ENCODE measurements at places on chromosomes 1 and 21.

DNA sequence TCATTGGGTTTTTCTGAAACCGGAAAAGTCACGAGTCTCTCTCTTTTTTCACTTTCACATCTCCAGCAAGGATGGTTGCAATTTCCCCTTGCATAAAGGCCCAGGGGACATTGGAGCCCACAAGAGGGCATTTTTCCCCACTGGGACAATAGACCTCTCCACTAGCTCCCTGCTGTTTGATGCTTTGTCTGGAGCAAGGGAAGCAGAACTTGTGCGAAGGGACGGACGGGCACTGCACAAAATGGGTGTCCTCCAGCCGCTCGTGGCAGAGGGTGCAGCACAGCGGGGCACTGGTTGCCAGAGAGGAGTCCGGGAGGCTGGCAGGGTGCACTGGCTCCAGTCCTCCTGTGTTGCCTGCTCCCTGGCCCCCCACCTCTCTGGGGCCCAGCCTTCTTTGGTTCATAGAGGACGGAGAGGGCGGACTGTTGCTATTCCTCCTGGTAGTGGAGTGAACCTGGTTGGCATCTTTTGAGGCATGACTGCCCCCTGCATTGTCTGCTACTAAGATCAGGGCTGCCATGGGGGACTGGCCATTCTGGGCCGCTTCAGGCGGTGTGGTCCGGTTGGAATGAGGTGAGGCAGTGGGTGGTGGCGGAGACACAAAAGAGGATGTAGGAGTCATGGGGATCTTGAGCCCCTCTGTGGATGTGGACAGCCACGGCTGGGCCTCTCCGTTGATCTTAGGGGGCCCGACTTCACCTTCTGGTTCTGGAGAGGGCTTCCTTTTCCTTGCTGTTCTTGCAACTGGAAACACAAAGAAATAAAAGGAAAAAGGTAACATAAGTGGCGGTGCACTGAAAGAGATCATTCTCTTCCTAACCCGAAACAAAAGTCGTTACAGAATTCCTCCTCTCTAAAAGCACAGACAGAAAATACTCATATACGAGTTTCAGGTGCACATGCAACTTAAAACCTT lies 2.6 kb downstream of the IRF2BP2 start:
- peak; percentile 71 for DNase-seq

DNA sequence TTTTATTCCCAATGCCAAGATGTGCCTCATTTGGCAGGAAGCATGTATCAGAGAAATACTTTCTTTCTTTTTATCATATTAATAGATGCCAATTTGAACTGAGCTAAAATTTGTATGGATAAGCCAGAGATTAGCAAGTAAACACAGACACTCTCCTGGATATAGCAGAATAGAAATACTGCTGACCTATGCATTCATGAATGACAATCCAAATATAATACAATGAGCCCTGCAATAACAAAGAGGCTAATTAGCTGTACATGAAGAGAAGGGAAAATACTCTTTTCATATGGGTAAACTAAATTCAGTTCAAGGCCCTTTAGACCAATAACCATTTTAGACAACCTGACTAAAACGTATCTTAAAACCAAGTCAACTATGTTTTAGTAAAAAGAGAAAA lies 388.1 kb upstream of the NR5A2 start:
- no peak for DNase-seq

DNA sequence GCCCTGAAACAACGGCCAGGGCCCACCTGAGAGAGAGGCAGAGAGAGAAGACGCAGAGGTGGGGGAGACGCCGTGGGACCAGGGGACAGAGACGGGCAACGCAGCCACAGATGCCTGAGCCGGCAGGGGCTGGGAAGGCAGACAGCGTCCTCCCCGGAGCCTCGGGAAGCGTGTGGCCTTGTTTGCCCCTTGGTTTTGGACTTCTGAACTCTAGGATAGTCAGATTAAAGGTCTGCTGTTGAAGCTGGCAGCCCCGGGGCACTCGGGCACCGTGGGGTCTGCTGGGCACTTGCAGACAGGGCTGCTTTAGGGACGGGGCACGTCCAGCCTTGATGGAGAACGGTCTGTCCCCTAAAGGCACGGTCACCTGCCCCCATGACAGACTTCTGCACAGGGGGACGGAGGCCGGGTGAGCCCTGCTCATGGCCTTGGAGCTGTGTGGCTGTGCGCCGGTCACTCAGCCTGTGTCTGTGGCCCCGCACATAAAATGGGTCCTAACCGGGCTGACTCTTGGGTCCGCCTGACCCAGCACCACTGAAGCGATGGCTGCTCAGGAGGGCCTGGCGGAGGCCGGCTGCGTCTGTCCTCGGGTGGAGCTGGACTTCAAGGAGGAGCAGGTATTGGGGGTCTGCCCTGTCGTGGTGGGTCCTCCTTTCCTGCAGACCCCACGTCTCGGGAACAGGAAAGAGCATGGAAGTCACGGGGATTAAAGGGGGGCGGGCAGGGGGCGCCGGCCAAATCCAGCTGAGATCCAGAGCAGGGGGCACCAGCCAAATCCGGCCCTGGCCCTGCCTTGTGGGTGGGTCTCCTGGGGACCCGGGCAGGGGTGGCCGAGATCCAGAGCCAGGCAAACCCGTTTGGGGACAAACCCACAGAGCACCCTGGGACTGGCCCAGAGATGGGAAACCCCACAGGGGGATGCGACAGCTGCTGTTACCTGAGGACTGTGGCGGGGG lies 9.6 kb upstream of the RNF223 start:
- DNase-seq, result no peak

DNA sequence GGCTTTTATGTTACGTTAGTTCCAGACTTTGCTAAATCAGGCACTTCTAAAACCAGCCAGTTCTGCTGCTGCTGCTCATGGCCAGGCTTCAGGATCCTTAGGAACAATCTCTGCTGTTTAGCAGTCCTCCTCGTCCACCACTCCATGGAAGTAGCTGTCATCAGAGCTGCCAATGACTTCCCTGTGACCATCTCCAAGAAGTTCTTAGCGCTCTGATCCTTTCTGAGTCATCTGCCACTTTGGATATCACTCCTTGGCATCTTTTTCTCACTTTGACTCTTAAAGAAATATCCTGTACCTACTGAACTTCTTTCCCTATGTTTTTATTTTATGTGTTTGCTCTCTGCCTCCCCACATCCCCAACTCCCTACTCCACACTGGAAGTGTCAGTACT lies 14.7 kb upstream of the IRF2BP2 start:
- no peak for DNase-seq

GRCh38 chr1:58584082-58584895 lies 7.2 kb upstream of the TACSTD2 start:
- peak; percentile 42 for DNase-seq

- no peak for DNase-seq
Observed at GRCh38 chr21:43927591-43928221, 62.7 kb downstream of the AGPAT3 start.

DNA sequence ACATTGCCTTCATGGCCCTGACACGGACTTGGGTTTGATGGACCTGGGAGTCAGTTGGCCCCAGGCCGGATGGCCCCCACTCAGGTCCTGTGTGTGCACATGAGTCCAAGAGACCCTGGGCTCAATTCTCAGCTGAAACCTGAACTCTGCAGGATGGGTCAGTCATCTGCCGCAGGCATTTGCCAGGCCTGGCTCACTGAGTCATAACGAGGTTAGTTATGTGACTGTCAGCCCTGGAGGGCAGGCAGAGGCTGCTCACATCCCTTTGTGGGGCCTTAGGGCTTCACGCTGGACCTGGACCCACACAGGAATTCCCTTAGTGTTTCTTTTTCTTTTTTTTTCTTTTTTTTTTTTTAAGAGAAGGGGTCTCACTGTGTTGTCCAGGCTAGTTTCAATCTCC lies 46.5 kb downstream of the PSMG1 start:
- no peak for DNase-seq

DNA sequence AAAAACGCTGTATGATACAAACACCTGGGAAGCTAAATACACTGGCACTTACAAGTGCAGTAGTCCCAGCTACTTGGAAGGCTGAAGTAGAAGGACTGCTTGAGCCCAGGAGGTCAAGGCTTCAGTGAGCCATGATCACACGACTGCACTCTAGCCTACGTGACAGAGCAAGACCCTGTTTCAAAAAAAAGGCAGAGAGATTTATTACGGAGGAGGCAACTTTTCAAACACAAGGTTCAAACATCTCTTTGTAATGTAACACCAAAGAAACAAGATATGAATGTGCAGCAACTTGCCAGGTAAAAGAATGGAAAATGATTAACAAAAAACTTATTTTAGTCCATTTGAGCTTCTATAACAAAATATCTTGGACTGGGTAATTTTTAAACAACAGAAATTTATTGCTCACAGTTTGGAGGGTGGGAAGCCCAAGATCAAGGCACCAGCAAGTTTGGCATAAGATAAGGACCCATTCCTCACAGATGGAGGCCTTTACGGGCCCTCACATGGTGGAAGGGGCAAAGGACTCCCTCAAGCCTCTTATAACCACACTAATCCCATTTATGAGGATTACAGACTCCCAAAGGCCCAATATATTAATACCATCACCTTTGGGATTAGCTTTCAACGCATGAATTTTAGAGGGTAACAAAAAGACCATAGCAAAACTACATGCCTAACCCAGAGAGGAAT lies 73.3 kb downstream of the EVI5 start:
- DNase-seq, result no peak

DNA sequence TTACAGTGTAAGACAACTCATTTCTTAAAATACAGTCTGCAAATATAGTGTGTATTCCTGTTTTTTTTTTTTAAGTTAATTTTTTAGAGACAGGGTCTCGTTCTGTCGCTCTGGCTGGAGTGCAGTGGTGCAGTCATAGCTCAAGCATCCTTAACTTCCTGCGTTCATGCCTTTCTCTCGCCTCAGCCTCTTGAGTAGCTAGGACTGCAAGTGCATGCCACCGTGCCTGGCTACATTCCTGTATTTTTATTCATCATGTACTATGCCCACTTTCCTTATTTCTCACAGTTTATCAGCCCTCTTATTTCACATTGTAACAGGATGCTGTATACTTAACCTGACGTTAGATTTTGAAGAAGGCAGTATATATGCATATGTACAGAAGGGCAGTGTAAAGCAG lies 26.7 kb downstream of the MIER1 start:
- DNase-seq, result no peak

DNA sequence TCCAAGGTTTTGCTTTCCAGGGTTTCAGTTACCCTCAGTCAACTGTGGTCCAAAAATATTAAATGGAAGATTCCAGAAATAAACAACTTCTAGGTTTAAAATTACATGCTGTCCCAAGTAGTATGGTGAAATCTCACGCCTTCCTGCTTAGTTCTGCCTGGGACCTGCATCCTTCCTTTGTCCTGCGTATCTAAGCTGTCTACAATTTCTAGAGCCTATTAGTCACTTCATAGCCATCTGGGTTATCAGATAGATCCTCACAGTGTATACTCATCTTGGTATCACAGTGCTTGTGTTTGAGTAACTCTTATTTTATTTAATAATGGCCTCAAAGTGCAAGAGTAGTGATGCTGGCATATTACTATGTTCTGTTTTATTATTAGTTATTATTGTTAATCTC lies 157.7 kb downstream of the ROR1 start:
- DNase-seq, result no peak

- DNase-seq, result peak; percentile 61
Observed at GRCh38 chr1:17207966-17208418, 3.1 kb downstream of the PADI1 start.

- DNase-seq, result no peak
Observed at GRCh38 chr1:225953315-225953714, 12.3 kb upstream of the LEFTY2 start.

- DNase-seq, result no peak
Observed at GRCh38 chr1:154759793-154760192, 110.3 kb downstream of the KCNN3 start.

GRCh38 chr1:85314726-85315125 lies 38.3 kb upstream of the BCL10 start:
- DNase-seq, result no peak

DNA sequence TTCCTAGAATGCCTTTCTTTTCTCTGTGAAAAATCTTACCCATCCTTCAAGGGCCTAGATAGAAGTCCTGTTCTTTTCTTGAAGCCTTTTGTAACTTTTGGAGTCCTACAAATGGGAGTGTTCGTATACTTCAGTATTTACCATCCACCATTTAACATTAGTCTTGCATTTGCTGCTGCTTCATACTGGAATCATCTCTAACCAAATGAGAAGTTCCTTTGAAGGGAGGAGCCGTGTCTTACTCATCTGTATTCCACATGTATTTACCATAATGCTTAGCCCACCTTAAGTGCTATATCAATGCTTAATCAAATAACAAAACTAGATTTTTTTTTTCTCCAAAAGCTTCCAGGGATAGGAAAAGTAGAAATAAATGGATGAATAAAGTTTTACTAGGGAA lies 7.1 kb downstream of the PRDX6 start:
- DNase-seq, result no peak

DNA sequence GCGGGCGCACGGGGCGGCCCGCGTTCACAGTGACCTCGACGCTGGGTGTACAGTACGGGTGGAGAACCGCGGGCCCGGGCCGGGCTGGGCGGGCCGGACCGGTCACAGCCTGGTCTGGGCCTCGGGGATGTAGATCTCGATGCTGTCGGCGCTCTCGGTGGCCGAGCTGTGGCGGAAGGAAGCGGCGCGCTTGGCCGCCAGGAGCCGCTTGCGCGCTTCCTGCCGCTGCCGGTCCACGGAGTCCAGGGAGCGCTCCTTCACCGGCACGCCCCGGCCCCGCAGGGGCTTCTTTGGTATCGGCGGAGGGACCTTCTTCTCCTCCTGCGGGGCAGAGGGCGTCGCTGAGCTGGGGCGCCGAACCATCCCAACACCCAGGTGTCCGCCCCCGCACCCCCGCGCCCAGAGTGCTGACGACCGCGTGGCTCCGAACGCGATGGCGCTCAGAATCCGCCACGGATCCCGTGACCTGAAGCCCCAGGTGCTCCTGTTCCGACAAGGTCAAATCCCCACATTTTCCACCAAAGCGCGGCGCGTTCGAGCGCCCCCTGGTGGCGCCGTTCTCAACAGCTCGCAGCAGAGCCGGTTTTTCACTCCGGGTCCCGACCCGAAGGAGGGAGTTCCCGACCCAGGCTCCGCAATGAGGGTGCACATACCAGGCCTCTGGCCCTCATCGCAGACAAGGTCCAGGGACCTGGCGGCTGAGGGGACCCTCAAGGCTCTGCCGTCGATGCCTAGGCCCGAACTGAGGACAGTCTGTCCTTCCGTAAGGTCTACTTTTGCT lies 6.6 kb upstream of the SMIM12 start:
- DNase-seq, result no peak

GRCh38 chr21:44455524-44456213 lies 359 bp downstream of the LRRC3 start:
- DNase-seq, result peak; percentile 72

DNA sequence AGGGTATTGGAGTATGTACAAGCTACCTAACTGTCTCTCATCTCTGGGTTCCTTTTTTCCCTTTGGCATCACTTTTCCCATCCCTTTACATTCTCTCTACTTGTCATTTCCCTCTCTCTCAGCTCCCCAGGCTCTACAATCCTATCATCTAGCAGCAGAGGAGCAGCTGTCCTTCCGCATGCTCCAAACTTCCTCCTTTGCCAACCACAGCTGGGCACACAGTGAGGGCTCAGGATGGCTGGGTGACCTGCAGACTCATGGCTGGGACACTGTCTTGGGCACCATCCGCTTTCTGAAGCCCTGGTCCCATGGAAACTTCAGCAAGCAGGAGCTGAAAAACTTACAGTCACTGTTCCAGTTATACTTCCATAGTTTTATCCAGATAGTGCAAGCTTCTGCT lies 561 bp downstream of the CD1E start:
- DNase-seq, result no peak

All from RKO (cell line).